ENCODE measurements at places on chromosomes 2 and 18.

- DNase-seq, result no peak
Observed at GRCh38 chr2:201891676-201892075, 85.3 kb downstream of the CDK15 start.

- no peak for DNase-seq
Observed at GRCh38 chr2:216842636-216843035, 17.2 kb downstream of the TNP1 start.

DNA sequence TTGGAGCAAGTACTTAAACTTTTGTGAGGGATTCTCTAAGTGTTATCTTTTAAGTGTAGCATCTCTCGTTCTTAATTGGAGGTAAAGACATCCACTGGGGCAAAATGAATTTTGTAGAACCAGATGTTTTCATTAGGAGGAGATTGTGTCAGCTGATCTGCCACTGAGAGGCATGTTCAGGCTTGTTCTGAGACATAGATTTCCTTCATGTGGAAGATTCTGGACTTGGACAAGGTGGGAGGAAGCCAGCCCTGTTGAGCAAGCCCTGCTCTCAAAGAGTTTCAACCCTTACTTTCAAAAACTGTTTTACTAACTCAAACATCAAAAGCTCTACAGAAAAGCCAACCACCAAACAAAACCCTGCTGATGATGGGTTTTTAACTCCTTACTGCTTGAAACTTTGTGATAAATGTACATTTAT, 6.5 kb downstream of the MAP4K4 start:
- DNase-seq, result peak; percentile 32

- DNase-seq, result peak; percentile 33
Observed at GRCh38 chr2:77169426-77169825, 352.8 kb downstream of the LRRTM4 start.

- no peak for DNase-seq
Observed at GRCh38 chr2:78992807-78993517, 32.5 kb upstream of the REG3G start.

DNA sequence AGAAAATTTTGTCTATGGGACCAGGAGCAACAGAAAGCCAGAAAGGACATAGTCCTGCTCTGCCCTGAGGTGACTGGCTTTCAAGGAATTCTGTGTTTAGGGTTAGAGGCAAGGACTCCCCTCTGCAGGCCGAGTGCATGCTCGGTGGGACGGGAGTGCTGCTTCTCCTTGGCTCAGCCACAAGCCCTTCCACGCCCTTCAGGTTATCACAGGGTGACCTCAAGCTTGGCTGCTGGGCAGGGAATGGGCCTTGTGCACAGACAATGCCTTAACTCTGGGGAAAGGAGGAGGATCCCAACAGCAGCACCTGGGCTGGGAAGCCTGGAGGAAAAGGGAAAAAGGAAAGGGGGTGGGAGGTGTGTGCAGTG, 32.8 kb downstream of the FAM178B start:
- DNase-seq, result no peak

GRCh38 chr2:56088411-56088810, 95.4 kb upstream of the CCDC85A start:
- DNase-seq, result no peak

DNA sequence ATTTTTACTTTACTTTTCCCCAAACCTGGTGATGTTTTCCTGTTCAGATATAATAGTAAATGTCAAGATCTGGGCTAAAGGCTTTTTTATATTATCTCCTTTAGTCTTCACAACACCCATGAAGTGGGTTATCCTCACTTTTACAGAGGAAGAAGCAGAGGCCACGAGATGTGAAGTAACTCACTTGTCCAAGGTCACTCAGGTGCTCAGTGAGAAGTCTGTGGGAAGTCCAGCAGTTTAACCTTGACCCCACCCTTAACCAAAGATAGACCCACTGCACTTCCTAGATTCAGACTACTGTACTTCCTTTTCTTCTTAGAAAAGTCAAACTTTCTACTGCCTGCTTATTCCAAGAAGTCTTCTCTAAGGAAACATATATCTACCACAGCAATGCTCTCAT, 56.3 kb upstream of the STAT1 start:
- no peak for DNase-seq

GRCh38 chr18:6434481-6434880, 19.8 kb upstream of the L3MBTL4 start:
- DNase-seq, result peak; percentile 15

GRCh38 chr2:143615562-143615961, 486.3 kb downstream of the ARHGAP15 start:
- DNase-seq, result no peak

GRCh38 chr2:41101281-41101680, 649.4 kb upstream of the SLC8A1 start:
- no peak for DNase-seq

DNA sequence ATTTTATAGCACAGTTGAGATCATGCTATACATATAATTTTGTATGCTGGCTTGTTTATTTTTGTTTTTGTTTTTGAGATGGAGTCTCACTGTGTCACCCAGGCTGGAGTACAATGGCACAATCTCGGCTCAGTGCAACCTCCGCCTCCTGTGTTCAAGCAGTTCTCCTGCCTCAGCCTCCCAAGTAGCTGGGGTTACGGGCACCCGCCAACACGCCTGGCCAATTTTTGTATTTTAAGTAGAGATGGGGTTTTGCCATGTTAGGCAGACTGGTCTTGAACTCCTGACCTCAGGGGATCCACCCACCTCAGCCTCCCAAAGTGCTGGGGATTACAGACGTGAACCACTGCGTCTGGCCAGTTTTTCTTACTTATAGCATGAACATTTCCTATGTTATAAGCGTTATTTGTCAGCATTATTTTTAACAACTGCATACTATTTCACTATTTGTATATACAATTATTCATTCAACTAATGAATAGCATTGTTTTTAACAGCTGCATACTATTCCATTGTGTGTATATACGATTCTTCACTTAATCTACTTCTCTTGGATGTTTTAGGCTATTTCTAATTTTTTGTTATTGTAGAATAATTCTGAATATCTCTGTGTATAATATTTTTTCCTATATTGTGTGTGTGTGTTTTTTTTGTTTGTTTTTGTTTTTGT, 3.5 kb downstream of the EHD3 start:
- no peak for DNase-seq

- no peak for DNase-seq
Observed at GRCh38 chr2:48089644-48090043, 183.3 kb upstream of the FBXO11 start.

DNA sequence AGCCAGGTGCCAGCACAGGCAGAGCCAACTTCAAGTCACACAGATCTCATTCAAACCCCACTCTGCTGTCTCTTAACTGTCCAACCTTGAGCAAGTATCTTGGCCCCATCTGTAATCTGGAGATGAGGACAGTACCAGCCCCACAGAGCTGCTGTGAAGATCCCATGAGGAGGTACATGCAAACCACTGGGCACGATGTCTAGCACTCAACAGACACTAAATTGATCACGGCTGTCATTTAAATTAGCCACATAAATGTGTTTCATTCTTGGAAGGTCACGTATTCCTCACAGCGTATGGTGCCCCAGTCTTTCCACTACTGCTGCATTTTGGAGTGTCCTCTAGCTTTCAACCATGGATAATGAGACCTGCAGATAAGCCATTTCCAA, 167.6 kb upstream of the ID2 start:
- no peak for DNase-seq

DNA sequence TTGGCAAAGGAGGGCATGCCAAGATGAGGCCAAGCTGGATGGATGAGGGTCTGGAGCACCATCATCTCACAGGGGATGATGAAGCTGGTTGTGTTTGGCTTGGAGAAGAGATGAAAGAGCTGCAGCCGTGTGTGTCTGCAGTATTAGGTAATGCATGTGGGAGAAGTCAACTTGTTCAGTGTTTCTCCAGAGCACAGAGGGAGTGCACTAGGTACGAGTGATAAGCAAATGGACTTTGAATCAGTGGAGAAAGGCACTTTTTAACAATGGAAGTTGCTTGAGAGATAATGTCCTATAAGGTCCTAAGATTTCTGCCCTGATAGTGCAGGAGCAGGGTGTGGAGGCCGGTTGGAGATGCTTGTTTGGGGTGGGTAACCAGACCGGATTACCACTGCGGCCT, 36.0 kb downstream of the SLC14A2 start:
- DNase-seq, result no peak

- no peak for DNase-seq
Observed at GRCh38 chr2:236662231-236663185, 92.9 kb downstream of the ACKR3 start.

GRCh38 chr18:26159353-26159752, 25.7 kb downstream of the PSMA8 start:
- DNase-seq, result no peak

GRCh38 chr2:141411419-141411818, 719.4 kb downstream of the LRP1B start:
- DNase-seq, result no peak

DNA sequence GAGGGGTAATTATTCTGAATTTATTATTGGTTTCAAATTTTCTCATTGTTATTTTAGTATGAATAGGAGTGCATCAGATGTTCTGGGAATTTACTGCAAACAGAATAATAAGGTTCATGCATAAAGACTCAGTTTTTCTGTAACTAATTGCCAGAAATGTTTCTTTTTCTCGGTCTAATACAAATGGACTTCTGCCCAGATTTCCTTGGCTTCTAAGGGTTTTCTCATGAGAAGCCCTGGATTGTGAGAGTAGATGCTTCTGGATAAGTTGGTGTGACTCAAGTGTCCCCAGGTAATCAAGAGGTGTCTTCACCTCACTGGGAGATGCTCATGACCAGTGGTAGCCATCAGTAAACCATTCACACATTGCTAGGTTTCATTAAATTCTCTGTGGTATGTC, 78.5 kb downstream of the CCDC85A start:
- DNase-seq, result no peak
